CD14-positive monocyte (primary cell): ENCODE measurements at places on chromosomes 5 and 9.

DNA sequence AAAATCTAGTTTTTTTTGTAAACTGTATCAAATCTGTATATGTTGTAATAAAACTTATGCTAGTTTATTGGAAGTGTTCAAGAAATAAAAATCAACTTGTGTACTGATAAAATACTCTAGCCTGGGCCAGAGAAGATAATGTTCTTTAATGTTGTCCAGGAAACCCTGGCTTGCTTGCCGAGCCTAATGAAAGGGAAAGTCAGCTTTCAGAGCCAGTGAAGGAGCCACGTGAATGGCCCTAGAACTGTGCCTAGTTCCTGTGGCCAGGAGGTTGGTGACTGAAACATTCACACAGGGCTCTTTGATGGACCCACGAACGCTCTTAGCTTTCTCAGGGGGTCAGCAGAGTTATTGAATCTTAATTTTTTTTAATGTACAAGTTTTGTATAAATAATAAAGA is 24.3 kb downstream of the HMGCR start:
- H3K4me1 ChIP-seq, result no peaks in the 10 kb centered on the region
- no peak overlapping the region for H3K4me3 ChIP-seq
- H3K27ac ChIP-seq, result no peak overlapping the region

GRCh38 chr5:96946381-96946780 is 10.5 kb downstream of the LNPEP start:
- no peak for DNase-seq
- peaks cover 16% of the 10 kb centered on the region for H3K36me3 ChIP-seq
- H3K4me1 ChIP-seq, result no peaks in the 10 kb centered on the region
- no peak overlapping the region for H3K4me3 ChIP-seq
- H3K27me3 ChIP-seq, result no peaks in the 10 kb centered on the region

DNA sequence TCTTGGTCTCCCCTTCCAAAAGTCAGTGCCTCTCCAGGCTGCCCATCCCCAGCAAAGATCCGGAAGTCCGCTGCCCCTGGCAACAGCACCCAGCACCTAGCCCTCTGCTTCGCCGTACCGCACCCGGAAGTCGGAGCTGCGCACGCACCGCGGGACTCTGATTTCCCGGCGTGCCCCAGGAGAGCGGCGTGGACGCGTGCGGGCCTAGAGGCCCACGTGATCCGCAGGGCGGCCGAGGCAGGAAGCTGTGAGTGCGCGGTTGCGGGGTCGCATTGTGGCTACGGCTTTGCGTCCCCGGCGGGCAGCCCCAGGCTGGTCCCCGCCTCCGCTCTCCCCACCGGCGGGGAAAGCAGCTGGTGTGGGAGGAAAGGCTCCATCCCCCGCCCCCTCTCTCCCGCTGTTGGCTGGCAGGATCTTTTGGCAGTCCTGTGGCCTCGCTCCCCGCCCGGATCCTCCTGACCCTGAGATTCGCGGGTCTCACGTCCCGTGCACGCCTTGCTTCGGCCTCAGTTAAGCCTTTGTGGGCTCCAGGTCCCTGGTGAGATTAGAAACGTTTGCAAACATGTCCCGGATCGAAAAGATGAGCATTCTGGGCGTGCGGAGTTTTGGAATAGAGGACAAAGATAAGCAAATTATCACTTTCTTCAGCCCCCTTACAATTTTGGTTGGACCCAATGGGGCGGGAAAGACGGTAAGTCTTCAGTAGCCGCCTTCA is at the start of gene RAD50:
Gene RAD50, plus strand, starts transcription at position 215 of the 715 bp plus-strand sequence. Its CDS starts 348 bp downstream, at position 563.
- H3K4me3 ChIP-seq, result peak within 1 kb of the TSS; percentile 74
- H3K27me3 ChIP-seq, result no peaks in the 10 kb centered on the region
- peaks cover 18% of the 10 kb centered on the region for H3K36me3 ChIP-seq

DNA sequence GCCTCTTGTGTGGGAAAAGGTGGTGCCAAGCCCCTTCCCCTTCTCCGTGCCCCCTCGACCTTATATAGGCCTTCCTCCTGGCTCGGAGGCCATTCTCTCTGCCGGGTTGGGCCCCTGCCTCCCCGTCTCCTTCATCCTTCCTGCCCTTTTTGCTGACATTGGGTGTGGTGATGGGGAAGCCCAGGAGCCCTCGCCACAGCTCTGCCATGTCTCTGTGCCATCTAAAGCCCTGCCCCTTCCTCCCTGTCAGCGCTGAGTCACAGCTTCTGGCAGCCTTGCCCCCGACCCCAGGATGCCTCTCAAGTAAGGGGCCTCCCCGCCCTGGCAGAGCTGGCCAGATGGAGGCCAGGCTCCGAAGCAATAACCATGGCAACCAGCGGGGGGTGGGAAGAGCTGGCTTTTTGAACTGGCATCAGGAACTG is 30.4 kb downstream of the JADE2 start:
- peaks cover 26% of the 10 kb centered on the region for H3K4me1 ChIP-seq
- no peaks in the 10 kb centered on the region for H3K27me3 ChIP-seq
- H3K36me3 ChIP-seq, result peaks cover 17% of the 10 kb centered on the region
- peak; percentile 94 for DNase-seq
- H3K4me3 ChIP-seq, result peak overlapping the region; percentile 35

DNA sequence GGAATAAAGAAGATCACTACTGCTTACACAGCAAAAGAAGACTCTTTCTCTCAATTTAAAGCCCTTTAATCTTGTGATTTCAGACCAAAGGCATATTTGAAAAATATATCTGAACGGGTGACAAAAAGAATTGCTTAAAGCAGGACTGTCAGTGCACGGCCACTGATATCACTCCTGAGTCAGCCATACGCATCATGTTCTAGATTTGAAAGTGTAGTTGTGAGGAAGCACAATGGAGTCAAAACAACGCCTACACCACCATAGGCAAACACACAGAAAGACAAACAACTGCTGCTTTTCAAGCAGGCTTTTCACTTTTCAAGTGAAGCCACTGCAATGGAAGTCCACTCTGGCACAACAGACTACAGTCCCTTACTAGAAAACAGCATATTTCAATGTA is 141.7 kb downstream of the AUH start:
- no peak overlapping the region for H3K27ac ChIP-seq
- no peaks in the 10 kb centered on the region for H3K36me3 ChIP-seq
- DNase-seq, result no peak

GRCh38 chr5:17076272-17076671 is 140.2 kb upstream of the MYO10 start:
- H3K36me3 ChIP-seq, result no peaks in the 10 kb centered on the region
- no peak for DNase-seq
- no peak overlapping the region for H3K4me3 ChIP-seq
- no peak overlapping the region for H3K27ac ChIP-seq
- no peaks in the 10 kb centered on the region for H3K4me1 ChIP-seq
